ENCODE measurements at places on chromosomes 1 and 21. TPM values are rescaled to one million over a fixed set of nuclear protein-coding genes. Genes with fewer than 3 reads are reported as not detected.

GRCh38 chr1:215192306-215192705, 109.8 kb downstream of the KCNK2 start:
- DNase-seq: no peak

DNA sequence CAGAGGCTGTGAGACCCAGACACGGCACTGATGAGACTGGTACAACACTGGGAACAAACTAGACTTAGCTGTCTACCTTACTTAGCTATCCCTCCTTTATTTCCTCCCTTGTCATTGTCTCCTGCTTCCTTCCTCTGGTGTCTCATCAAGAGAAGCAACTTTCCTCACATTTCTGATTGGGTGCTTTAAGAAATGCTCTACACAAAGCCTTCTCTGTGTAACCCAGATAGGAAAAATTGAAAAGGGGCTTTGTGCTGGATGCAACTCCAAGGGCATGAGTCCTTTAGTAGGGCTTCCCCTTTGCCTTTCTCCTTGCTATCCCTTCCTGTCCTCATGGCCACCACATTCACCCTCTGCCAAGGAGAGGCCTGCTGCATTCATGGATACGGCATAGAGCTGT, 274.5 kb downstream of the VAV3 start:
- DNase-seq: no peak

The FAAH gene
- total RNA-seq: 3.8 TPM

GRCh38 chr1:224767676-224768075, 151.6 kb downstream of the CNIH3 start:
- no peak for DNase-seq

- no peak for DNase-seq
Observed at GRCh38 chr21:27703791-27704190, 736.9 kb upstream of the ADAMTS5 start.

The SPRR2E gene
- not detected for total RNA-seq

DNA sequence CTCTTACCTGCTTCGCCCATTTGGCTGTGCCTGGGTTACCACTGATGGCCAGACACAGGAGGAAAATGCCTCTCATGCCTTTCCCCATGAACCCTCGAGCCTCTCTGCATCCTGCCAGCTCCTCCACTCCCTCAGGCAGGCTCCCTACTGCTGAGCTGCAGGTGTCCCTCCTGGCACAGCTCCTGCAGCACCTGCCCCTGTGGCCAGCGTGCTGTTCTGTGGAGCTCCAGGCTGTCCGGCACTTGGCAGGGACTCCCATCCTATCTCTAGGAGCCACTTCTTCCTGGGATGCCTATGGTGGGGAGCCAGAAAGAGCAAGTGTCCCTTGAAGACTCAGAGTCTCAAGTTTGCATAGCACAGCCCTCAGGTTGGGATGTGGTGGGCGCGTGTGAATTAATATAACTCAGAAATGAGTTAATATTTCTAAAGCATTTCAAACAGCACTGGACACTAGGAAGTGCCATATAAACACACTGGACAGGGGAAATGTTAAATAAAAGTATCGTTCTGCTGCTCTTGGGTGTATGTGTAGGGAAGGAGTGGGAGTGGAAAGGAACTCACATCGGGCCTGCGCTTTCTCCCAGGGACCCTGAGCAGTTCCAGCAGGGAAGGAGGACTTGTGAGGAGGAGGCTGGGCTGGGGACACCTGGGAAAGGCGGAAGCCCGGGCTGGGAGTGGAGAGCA, 2.7 kb downstream of the LRRC71 start:
- no peak for DNase-seq

GRCh38 chr1:46551597-46552095, at the start of gene KNCN:
TSS of gene KNCN (minus strand) at chr1:46551647. CDS start at chr1:46551215, 432 bp downstream.
- DNase-seq: no peak
